SHP77 treated with DMSO at 0.1 percent for 48 hours (cell line): ENCODE measurements at places on chromosomes 5 and 9.

GRCh38 chr5:59765446-59765845 lies 128.1 kb downstream of the PDE4D start:
- DNase-seq = no peak

- DNase-seq = no peak
Measured at GRCh38 chr5:72238712-72239445, 81.2 kb downstream of the MRPS27 start.

GRCh38 chr5:34655354-34655991 lies 655 bp upstream of the RAI14 start:
- DNase-seq = no peak

GRCh38 chr5:107500347-107500746 lies 170.4 kb downstream of the EFNA5 start:
- no peak for DNase-seq

DNA sequence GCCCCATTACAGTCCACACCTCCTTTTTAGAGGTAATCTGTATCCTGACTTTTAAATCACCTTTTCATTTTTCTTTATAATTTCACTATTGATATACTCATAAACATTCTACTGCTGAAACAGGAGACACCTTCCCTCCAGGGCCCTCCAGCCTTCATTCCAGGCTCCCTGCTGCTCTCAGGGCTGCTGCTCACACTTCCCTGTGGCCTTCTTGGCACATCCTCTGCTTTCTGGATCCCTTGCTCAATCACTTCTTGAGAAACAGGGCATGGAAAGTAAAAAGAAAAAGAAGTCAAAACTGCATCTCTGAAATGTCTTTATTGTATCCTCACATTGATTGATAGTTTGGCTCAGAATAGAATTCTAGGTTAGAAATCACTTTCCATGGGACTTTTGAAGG lies 19.3 kb upstream of the WNT8A start:
- DNase-seq = no peak

- no peak for DNase-seq
Measured at GRCh38 chr9:83220730-83221129, 157.8 kb upstream of the RASEF start.

DNA sequence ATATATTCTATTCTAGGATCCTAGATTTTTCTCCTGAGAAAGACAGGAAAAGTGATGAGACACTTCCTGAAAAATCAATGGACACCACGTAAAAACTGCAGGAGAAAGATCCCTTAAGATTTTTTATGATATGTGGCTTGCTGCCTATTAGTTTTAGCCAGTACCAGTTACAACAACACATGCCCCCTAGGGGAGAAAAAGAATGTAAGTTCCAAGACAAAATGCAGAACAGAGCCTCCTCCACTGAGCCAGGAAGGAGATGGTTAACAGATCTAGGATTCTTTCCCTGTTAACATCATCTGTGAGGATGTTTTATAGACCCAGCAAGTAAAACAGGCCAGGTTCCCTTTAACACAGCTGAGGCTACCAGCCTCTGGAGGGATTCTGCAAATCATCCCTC lies 574.7 kb downstream of the TLE4 start:
- no peak for DNase-seq

DNA sequence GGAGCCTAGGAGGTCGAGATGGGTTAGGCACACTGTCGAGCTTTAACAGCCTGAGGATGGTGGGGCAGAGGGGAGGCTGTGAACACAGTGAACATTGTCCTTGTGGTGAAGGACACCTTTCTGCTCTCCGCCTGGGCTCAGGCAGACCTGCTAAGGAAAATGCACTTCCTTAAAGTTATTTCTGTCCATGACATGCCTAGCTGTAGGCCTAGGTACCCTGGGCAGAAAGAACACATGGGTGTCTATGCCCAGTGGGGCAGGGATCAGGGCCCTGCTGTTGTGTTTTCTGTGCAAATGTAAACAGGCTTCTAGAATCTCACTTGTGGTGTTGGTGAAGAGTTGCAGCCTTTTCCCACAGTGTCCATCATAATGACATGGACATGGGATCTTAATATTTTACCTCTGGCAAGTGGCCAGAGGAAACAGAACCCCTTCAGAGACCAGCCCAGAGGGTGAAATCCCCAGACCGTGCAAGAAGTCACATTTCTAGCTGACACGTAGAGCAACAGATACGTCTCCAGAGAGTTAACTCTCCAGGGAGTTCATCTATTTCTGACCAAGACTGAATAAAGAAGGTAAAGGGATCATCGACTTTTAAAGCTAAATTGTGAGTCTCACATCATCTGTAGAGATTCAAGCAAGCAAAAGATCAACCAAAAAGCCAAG lies 79.2 kb downstream of the C9orf152 start:
- DNase-seq = no peak

DNA sequence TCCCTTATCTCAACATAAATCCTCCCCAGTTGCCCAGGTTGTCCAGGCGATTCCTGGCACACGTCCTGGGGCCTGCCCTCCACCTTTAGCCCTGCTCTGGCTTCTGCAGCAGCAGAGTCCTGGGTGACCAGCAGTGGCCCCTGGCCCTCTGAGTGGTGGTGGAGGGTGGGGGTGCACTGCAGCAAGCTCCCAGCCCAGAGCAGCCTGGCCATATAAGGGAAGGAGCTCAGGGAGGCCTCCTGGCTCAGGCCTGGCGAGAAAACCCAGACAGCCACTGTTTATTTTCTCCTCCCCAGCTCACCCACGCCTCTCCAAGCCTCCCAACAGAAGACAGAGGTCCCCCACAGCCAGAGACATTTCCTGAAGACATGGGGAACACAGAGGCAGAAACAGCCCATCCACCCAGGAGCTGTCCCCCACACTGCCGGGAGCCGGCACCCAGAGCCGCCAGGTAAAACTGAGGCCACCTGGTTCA lies 44.7 kb upstream of the IL17B start:
- no peak for DNase-seq

GRCh38 chr9:113876151-113876992 lies at the start of gene ZNF618:
Gene ZNF618, plus strand, starts transcription at chr9:113876309. Its CDS starts 72 bp downstream, at chr9:113876381.
- DNase-seq = no peak

GRCh38 chr9:131657940-131658339 lies 81.9 kb downstream of the RAPGEF1 start:
- no peak for DNase-seq

- DNase-seq = no peak
Measured at GRCh38 chr5:63573380-63573779, 388.9 kb downstream of the HTR1A start.

GRCh38 chr9:88344013-88344412 lies 44.2 kb upstream of the SPIN1 start:
- DNase-seq = no peak

DNA sequence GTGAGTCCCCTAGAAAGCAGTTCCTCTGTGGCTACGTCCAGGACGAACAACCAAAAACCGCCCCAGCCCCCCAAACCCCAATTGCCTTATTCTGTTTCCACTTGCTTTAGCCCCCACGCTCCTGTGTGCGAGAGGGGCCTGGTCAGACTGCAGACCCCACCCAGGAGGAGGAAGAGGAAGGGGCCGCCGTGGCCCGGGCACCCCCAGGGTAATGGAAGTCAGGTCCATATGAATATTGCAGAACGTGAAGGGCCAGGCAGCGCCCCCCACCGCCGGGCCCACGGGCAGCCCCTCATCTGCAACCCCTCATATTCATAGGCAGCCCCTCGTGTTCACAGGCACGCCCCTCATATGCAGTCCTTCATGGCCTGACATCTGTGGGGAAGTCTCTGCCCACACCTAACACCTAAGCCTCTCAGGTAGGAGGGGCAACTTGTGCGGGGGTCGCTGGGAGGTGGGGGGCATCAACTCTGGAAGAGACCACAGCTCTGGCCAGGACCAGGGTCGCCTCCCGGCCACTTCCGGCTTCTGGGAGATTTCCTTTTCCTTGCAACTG lies 37.7 kb upstream of the PLEKHG4B start:
- no peak for DNase-seq

GRCh38 chr9:110126986-110127864 lies 80.7 kb downstream of the C9orf152 start:
- no peak for DNase-seq

DNA sequence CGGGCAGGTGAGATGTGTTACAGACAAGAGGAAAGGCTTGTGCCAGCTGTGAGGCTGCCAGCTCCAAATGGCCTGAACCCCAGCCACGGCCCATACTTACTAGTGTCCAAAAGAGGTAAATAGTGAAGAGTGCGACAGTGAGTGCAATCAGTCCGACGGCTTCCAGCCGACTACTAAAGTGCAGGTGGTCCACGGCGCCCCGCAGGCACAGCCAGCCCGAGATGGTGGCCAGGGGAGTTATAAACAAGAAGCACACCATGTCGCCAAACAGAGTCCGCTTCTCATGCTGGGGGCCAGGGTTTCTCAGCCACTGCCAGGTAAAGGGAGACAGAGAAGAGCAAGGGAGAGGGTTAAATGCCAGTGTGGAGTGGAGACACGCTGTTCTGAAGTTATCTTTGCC lies 101.1 kb downstream of the LMNB1 start:
- DNase-seq = no peak

- DNase-seq = no peak
Measured at GRCh38 chr5:31726952-31727351, 88.0 kb downstream of the PDZD2 start.

DNA sequence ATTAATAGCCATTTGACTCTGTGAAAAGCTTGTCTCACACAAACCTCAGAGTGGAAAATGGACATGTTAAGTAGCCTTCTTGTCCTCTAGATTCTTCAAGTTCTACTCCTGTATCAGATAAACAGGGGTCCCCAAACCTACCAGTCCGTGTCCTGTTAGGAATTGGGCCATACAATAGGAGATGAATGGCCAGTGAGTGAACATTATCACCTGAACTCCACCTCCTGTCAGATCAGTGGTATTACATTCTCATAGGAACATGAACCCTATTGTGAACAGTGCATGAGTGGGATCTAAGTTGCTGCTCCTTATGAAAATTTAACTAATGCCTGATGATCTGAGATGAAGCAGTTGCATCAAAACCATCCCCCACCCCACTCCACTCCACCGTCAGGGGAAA lies 136.3 kb downstream of the TMEM232 start:
- peak; percentile 3 for DNase-seq

GRCh38 chr5:137254119-137255090 lies 244.7 kb downstream of the SPOCK1 start:
- DNase-seq = no peak

DNA sequence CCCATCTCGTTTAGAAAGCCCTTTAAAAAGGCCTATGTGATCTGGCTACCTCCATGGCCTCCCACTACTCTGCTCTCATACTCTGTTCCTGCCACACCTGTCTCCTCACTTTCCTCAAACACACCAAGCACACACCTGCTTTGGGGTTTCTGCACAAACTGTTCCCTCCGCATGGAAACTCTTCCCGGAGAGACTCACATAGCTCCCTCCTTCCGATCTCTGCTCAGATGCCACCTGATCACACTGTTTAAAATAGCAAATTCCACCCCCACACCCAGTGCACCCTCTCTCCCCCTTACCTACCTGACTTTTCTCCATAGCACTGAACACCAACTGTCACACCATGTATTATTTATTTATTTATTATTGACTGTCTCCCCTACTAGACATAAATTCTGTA lies 84.0 kb upstream of the NR4A3 start:
- DNase-seq = no peak

DNA sequence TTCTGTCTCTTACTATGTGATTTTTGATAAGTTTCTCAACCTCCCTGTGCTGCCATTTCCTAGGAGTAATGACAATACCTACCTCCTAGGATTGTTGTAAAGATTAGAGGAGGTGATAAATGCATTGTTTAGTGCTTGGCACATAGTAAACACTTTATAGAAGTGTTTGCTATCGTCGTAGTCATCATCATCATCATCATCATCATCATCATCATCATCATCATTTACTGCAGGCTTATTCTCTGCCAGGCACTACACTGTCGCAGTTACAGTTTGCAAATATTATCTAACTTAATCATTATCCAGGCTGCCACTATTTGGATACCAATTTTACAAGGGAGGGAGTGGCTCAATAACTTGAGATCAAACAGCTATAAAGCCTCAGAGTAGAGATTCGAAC lies 24.5 kb downstream of the SGCD start:
- DNase-seq = no peak

- no peak for DNase-seq
Measured at GRCh38 chr9:77022783-77023440, 3.5 kb downstream of the FOXB2 start.

DNA sequence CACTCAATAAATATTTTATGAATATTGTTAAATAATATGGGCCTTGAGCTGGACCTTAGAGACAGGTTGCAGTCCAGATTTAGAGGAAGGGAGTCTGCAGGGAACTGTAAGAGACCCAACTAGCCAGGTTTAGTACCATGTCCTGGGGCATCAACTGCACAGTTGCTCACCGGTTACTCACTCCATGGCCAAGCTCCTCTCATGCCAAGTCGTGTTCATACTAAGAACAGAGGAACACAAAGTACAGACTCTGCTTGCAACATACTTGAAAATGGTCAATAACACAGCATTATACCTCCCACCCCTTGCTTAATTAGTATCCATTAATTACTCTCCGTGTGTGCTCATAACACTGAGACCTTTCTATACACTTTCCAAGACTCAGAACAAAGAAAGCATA lies 317.6 kb upstream of the PIK3R1 start:
- DNase-seq = no peak

GRCh38 chr9:37417857-37418618 lies 4.5 kb upstream of the GRHPR start:
- DNase-seq = no peak

GRCh38 chr9:114060070-114060469 lies 18.0 kb downstream of the AMBP start:
- no peak for DNase-seq

DNA sequence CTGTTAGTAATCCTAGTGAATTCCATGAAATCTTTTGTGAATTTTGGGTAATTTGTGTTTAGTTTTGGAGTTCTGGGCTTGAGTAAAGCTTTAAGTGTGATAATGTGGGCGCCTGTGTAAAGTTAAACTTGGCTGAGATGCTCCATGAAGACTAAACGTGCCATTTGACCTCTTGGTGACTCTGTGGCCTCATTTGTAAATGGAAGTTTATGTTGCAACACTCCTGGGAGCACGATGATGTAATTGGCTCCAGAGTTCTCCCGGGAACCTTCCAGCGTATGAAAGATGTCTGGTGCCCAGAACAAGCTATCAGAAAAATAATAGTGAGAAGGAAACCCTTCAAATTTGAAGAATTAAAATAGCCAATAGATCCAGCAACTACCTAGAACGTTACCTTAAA lies 981.2 kb downstream of the TLE4 start:
- no peak for DNase-seq

- no peak for DNase-seq
Measured at GRCh38 chr9:111913159-111913558, 16.5 kb downstream of the UGCG start.

DNA sequence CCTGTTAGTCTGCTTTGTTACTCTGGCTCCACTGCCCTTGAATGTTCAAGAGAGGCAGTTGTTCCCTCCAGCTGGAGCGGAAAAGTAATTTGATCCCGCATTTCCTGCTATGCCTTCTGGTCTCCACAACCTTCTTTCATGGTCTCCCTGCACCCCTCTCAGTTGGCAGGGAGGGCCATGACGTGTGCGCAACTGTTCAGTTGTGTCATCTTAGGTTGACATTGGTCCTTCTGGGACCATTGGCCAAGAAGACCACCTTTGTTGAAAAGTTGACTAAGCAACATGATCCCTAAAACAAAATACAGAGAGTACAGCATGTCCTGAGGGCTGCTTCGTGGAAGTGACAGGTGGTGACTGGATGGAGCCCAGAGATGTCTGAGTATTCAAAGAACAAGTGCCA lies 192.5 kb upstream of the TUT7 start:
- DNase-seq = peak; percentile 6
